Natural killer cell (primary cell): ENCODE measurements at places on chromosomes 5 and 9. TPM values are rescaled to one million over a fixed set of nuclear protein-coding genes. Genes with fewer than 3 reads are reported as not detected.

DNA sequence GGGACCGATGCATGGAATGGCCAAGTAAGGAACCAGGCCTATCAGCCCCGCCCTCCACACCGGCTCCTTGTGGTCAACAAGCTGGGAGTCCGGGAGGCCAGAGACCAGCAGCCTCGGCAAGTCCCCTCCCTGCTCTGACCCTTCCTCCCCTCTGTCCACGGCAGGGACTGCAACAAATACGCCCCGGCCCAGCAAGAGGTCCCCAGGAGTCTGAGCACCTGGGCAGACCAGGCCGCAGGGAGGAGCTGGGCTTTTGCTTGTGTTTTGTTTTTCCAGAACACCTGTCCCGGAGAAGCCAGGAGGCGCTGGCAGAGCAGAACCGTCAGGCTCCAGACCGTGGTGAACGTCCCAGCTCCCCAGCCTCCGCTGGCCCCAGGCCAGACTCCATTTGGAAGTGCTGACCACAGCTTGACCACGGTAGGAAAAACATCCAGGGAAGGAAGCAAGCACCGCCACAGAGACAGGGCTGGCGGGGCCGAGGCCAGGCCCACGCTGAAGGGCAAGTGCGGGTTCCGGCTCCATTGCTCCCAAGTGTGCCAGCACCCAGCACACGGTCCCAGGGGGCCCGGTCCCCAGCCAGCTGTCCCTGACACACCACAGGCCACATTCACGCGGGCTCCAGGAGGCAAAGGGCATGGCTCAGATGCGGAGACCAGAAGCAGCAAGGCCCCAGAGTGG, 56.7 kb downstream of the VAV2 start:
- H3K27ac ChIP-seq: no peak overlapping the region
- H3K4me3 ChIP-seq: no peak overlapping the region
- H3K27me3 ChIP-seq: no peaks in the 10 kb centered on the region
- no peaks in the 10 kb centered on the region for H3K36me3 ChIP-seq

GRCh38 chr9:6758248-6758497, 400 bp downstream of the KDM4C start:
- peak overlapping the region; percentile 96 for H3K27ac ChIP-seq
- H3K27me3 ChIP-seq: no peaks in the 10 kb centered on the region
- H3K4me1 ChIP-seq: peaks cover 17% of the 10 kb centered on the region
- peak overlapping the region; percentile 70 for H3K4me3 ChIP-seq
- no peaks in the 10 kb centered on the region for H3K36me3 ChIP-seq

DNA sequence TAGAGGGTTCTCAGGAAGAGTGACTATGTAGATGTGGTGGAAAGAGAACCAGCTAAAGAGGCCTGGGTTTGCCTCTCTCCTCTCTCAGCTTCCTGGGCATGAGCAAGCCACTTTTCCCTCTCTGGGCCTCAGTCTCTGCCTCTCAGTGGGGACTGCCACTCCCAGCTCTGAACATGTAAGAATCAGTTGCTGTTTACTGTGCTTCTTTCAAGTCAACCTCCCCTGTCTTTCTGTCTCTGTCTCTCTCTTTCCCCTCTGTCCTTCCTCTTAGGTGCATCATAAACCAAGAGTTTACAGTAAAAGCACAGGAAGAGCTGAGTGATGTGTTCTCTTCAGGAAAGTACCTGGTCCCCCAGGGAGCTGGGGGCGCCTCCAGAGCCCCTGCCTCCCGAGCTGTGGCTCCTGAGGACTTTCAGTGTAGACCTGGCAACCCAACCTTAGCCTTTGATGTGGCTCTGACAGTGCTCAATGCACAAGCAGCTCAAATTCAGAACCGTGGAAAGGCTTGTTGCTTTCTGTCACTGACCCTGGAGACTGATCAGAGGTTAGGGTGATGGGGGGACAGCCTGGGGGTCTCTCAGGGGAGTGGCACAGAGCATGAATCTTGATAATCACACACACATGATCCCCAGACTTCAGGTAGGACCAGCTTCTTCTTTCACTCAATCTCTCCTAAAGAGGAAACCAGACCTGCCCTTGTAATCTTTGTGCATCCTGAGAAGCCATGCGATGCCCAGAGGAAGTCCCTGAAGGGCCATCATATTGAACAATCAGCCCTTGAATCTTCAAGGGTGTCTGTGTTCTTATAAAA, 59.4 kb upstream of the TNFSF8 start:
- no peaks in the 10 kb centered on the region for H3K36me3 ChIP-seq
- H3K4me3 ChIP-seq: no peak overlapping the region
- DNase-seq: peak; percentile 64
- no peak overlapping the region for H3K27ac ChIP-seq
- H3K4me1 ChIP-seq: peaks cover 7% of the 10 kb centered on the region
- no peaks in the 10 kb centered on the region for H3K27me3 ChIP-seq

DNA sequence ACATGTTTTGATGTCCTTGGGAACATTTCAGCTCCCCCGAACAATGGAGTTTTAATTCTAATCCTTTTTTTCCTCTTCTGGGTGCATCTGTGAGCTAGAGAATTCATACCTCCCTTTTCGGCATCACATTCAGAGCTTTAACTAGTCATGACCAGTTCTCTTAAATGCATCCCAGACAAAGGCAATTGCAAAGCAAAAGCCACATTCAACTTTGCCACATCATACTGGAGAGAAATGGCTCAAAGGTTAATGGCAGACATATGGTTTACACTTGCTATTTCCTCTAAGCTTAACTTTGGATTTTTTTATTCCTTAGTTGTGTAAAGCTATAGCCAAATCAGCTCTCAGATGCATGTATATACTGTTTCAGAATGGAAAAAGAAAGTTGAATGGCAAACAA, 153.3 kb downstream of the ESM1 start:
- H3K36me3 ChIP-seq: no peaks in the 10 kb centered on the region
- no peak for DNase-seq
- no peak overlapping the region for H3K4me3 ChIP-seq

GRCh38 chr5:41083306-41083705, 12.2 kb upstream of the MROH2B start:
- H3K27me3 ChIP-seq: no peaks in the 10 kb centered on the region
- no peaks in the 10 kb centered on the region for H3K36me3 ChIP-seq
- no peaks in the 10 kb centered on the region for H3K4me1 ChIP-seq
- H3K27ac ChIP-seq: no peak overlapping the region
- no peak for DNase-seq

DNA sequence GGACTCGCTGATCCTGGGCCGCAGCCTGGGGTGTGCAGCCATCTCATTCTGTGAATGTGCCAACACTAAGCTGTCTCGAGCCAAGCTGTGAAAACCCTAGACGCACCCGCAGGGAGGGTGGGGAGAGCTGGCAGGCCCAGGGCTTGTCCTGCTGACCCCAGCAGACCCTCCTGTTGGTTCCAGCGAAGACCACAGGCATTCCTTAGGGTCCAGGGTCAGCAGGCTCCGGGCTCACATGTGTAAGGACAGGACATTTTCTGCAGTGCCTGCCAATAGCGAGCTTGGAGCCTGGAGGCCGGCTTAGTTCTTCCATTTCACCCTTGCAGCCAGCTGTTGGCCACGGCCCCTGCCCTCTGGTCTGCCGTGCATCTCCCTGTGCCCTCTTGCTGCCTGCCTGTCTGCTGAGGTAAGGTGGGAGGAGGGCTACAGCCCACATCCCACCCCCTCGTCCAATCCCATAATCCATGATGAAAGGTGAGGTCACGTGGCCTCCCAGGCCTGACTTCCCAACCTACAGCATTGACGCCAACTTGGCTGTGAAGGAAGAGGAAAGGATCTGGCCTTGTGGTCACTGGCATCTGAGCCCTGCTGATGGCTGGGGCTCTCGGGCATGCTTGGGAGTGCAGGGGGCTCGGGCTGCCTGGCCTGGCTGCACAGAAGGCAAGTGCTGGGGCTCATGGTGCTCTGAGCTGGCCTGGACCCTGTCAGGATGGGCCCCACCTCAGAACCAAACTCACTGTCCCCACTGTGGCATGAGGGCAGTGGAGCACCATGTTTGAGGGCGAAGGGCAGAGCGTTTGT, 19.9 kb downstream of the PTGES2 start:
- no peak for DNase-seq
- H3K27ac ChIP-seq: no peak overlapping the region
- peaks cover 7% of the 10 kb centered on the region for H3K4me1 ChIP-seq
- H3K4me3 ChIP-seq: no peak overlapping the region
- H3K27me3 ChIP-seq: no peaks in the 10 kb centered on the region
- H3K36me3 ChIP-seq: peaks cover 50% of the 10 kb centered on the region

The SOHLH1 gene
- not detected for total RNA-seq

DNA sequence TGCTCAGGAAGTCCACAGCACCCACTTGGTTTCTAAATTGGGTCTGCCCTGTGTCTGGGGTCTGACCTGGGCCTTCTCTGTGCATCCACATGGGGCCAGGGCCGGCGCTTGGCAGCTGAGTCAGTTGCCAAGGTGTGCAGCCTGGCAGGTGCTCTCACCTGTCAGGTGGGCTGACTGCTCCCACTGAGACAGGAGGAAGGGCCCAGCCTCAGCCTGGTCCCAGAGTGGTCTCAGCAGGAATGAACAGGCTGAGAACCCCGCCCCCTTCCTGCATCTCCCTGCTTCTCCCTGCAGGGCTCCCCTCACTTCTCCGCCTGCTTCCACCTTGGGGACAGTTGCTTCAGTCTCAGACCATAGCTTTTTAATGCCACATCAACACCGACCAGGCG, 60.5 kb downstream of the BARX1 start:
- no peaks in the 10 kb centered on the region for H3K4me1 ChIP-seq
- H3K27me3 ChIP-seq: no peaks in the 10 kb centered on the region
- DNase-seq: no peak
- H3K36me3 ChIP-seq: no peaks in the 10 kb centered on the region
- no peak overlapping the region for H3K27ac ChIP-seq

The SLC34A3 gene
- not detected for total RNA-seq

The SV2C gene
- not detected for total RNA-seq

GRCh38 chr5:13601112-13601511, 343.4 kb downstream of the DNAH5 start:
- no peak for DNase-seq
- H3K27ac ChIP-seq: no peak overlapping the region

The EFNA5 gene
- 8.1 TPM for total RNA-seq

The SMIM33 gene
- not detected for total RNA-seq

The TBCA gene
- total RNA-seq: 70.7 TPM

GRCh38 chr5:168706655-168707069, 127.5 kb upstream of the PANK3 start:
- no peaks in the 10 kb centered on the region for H3K27me3 ChIP-seq
- no peak overlapping the region for H3K4me3 ChIP-seq
- H3K4me1 ChIP-seq: no peaks in the 10 kb centered on the region
- H3K27ac ChIP-seq: no peak overlapping the region
- no peak for DNase-seq

DNA sequence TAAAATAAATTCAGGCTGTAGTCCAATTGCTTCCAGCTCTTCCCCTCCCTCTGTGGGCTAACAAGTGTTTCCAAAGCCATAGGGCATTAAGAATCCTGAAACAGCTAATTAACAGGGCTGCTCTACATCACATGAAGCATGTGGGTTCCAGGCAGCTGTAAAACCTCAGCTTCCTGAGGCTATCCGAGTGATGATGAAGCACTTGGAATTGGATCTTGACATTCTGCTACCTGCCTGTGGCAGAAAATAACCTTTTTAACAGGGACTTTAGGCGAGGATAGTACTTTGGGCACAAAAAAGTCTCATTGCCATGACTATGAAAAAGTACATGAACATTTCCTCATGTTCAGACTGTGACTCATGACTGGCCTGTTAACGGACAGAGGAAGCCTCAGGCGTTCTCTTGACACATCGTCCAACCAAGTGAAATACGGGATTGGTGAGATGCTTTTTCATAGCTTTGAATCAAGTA, 107.2 kb downstream of the PDE4D start:
- H3K27me3 ChIP-seq: no peaks in the 10 kb centered on the region
- no peaks in the 10 kb centered on the region for H3K36me3 ChIP-seq
- H3K27ac ChIP-seq: no peak overlapping the region
- H3K4me3 ChIP-seq: no peak overlapping the region
- H3K4me1 ChIP-seq: no peaks in the 10 kb centered on the region
- DNase-seq: no peak

DNA sequence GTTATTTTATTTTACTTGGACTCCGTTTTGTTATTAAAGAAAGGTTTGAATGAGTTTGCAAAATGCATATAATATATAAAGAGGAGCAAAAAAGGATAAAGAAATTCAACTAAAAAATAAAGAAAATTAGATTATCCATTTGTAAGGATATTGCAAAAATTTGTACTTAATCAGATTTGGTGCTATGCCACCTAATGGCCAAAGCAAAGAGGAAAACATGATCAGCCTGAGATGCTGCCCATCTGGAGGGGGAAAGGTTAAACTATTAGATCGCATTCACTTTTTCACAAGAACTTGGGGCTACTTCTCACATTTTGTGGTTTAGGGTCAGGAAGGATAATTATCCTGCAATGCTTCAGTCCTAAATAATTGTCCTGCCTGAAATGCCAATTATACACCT, 350.6 kb downstream of the MLLT3 start:
- no peaks in the 10 kb centered on the region for H3K36me3 ChIP-seq
- H3K27ac ChIP-seq: no peak overlapping the region
- no peaks in the 10 kb centered on the region for H3K27me3 ChIP-seq

The MLANA gene
- total RNA-seq: not detected

GRCh38 chr5:163525096-163525495, 19.7 kb downstream of the MAT2B start:
- no peak overlapping the region for H3K4me3 ChIP-seq
- H3K36me3 ChIP-seq: peaks cover 11% of the 10 kb centered on the region
- DNase-seq: no peak
- H3K27ac ChIP-seq: no peak overlapping the region
- no peaks in the 10 kb centered on the region for H3K27me3 ChIP-seq

DNA sequence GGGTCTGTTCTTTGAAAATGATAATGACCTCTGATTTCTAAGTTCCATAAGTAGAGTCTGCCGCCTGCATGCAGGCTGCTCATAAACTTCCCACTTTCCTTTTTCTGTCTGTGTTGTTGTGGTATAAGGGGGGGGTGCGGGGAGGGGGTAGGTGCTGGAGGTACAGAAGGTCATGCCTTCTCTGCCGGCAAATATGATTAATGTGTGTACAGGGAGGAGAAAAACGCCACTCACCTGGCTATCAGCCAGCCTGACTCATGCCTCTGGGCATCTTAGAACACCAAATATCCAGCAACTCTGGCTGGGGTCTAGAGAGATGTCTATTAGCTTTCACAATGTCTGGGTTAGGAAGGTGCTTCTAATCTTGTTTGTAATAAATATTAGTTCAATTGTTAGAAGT, 128.3 kb downstream of the EFNA5 start:
- peaks cover 14% of the 10 kb centered on the region for H3K4me1 ChIP-seq
- DNase-seq: no peak
- no peak overlapping the region for H3K4me3 ChIP-seq
- no peaks in the 10 kb centered on the region for H3K36me3 ChIP-seq

The WDR55 gene
- 45.1 TPM for total RNA-seq

The TMEM38B gene
- total RNA-seq: 5.7 TPM

The IGFBPL1 gene
- not detected for total RNA-seq

The SPACA9 gene
- total RNA-seq: 1.4 TPM
